NCI-H1694 (cell line): ENCODE measurements at places on chromosomes 2 and 18.
A peak's percentile ranks its signal among the peaks of the same experiment; 100 is the strongest.

DNA sequence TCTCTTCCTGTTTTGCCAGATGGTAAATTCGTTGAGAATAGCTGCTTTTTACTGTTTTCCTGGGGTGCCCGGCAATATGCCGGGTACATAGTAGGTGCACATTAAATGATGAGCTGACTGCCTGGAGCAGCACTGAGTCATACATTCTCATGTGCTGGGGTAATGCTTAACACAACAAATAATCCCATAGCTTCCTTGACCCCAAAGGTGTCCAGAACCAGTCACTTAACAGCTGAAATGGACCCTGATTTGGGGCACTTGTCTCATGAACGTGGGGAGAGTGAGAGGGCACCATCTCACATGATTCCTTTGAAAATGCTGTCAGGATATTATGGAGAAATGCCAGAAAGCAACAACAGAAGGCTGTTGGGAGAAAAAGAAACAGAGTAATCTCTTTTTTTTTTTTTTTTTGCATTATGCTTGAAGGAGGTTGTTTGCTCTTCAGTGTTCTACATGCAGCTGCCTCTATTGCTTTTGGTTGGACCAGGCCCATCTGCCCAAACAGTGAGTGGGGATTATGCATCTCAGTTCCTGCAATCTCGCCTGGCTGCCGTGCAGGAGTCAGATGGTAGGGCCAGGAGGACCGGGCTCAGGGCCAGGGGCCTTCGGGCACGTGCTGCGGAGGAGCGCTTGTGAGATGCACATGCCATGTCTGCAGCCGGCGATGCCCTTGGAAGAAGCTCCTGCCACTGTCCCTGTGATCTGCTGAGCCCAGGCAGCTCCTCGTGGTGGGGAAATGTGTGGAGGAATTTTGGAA lies 162.1 kb downstream of the SH3RF3 start:
- DNase-seq, result peak; percentile 92

DNA sequence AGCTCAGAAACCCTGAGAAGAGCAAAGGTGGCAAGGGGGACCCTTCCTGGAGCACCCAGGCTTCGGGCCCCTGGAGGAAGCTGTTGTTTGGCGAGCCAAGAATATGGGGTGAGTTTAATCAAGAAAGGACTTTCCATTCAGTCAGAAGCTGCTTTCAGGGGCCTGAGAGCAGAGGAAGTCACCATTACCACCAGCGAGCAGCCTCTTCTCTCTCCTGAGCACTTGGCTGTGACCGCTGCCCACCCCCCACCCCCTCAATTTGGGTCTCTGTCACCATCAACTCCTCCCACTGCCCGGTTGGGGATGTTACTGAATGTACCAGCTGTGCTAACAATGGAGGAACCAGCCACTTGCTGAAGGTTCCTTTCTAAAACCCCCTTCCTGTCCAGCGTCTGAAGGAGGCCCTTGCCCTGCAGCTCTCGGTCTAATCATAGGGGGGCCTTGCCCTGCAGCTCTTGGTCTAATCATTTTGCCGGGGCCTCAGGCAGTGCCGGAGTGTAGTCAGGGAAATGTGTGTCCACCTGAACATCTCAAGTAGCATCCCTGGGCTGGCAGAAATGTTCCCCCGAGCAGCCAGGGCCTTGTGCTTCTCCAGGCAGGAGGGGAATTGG lies 943 bp downstream of the INPP5D start:
- no peak for DNase-seq

DNA sequence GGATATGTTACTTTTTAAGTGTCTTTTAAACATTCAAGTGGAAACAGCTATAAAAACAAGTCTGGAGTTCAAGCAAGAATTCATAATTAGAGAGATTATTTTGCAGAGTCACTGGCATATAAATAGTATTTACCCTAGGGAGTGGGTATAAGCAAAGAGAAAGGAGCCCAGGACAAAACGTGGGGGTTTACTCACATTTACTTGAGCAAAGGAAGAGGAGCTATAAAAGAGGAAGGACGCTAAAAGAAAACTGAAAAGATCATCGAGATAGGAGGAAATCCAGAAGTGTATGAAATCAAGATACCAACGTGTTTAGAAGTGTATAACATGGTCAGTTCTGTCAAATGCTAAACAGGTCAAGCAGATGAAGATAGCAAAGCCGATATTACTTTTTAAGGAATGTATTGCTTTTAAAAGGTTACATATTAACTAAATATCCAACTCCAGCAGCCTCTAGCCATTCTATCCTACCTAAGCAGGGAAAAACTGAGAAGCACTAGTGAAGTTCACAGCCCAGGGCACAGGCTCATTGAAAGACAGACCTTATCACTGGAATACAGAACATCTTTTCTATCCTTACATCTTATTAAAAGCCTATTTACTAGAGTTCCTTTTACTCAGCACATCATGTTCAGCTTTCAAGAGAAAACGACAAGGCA lies 8.6 kb downstream of the KANSL1L start:
- no peak for DNase-seq

GRCh38 chr2:71736986-71737385 lies 283.6 kb downstream of the DYSF start:
- no peak for DNase-seq

GRCh38 chr2:23425885-23426262 lies 40.9 kb downstream of the KLHL29 start:
- DNase-seq, result no peak

DNA sequence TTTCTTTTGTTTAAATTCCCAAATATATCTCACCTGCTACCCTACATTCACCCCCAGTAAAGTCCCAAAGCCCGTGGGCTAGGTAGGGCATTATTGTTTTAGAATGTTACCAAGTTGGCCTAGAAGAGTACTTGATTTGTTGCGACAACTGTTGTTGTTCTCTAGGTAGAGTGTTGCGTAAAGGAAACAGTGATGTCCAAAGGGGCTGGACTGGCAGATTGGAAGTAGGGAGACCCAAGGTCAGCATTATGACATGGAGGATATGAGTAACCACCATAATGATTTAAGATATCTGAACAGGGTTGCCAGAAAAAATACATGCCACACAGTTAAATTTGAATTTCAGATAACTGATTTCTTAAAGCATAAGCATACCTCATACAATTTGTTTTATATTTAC lies 39.2 kb downstream of the SCN1A start:
- DNase-seq, result no peak

DNA sequence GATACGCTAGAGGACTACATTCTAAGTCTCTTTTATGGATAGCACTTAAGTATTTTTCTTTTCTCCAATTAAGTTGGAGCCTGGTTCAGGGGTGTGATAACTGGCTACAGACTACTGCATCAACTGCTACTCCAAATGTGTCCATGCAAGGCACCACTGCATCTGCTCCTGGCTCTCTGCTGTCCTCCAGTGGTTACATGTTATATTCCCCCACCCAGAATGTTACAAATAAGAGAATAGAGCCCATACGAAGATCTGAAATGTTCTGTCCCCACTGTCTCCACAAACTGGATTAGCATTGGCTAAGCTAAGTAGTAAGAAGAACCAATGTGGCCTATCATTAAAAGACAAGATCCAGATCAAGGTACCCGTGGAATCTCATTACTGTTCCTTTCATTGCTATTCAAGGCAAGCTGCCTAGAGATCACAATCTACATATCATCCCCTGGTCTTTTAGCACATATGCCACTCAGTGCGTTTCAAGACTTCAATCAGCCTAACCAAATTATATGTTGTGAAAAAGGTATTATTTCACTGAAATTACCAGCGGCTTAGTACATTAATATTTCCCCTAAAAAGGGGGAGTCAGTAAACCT lies 308.3 kb upstream of the SLC8A1 start:
- DNase-seq, result peak; percentile 56

DNA sequence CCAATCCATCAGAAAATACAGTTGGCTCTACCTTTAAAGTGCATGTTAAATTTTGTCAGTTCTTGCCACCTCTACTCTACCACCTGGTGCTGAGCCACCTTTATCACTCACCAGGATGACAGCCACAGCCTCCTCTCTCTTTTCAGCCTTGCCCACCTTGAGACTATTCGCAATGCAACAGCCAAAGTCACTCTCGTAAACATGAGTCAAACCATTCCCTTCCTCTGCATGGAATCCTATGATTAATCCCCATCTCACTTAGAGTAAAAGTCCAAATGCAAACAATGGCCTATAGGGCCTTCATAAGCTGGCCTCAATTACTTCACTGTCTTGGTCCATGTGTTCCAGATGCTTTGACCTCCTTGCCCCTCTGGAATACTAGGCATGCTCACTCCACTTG lies 5.8 kb upstream of the OSBPL6 start:
- no peak for DNase-seq

GRCh38 chr18:78971511-78972245 lies 7.9 kb upstream of the SALL3 start:
- no peak for DNase-seq

GRCh38 chr2:176589825-176590440 lies 320.7 kb downstream of the MTX2 start:
- no peak for DNase-seq

GRCh38 chr18:61308004-61308403 lies 25.2 kb upstream of the CDH20 start:
- DNase-seq, result no peak

- DNase-seq, result no peak
Measured at GRCh38 chr2:100057901-100058261, 84.5 kb downstream of the AFF3 start.

DNA sequence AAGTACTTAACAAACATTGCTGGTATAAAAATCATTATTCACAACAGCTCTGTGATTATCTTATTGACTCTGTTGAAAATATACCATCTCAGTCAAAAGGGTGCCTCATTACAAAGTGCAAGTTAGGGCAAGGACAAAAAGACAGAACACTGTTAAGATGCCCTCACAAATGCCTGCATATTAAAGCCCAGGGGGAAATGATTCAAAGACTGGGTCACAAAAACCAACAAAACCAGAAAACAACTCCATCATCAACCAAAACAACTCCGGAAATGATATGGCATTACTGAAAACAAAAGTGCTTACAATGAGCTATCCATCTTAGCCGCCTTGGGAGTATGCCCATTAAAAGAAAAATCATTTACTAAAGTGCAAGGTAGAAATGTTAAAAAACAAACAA lies 9.9 kb downstream of the PLA2R1 start:
- no peak for DNase-seq

GRCh38 chr2:235669983-235670962 lies 176.4 kb downstream of the AGAP1 start:
- DNase-seq, result no peak
